ENCODE measurements at places on chromosomes 16 and 17. TPM values are rescaled to one million over a fixed set of nuclear protein-coding genes. Genes with fewer than 3 reads are reported as not detected.
A peak's percentile ranks its signal among the peaks of the same experiment; 100 is the strongest.

- no peak for DNase-seq
Measured at GRCh38 chr17:61782683-61783082, 80.6 kb downstream of the BRIP1 start.

GRCh38 chr17:28741358-28742349, 2.2 kb upstream of the TRAF4 start:
- no peak for DNase-seq

CDH1 gene
- not detected for total RNA-seq

PLA2G10 gene
- not detected for total RNA-seq

DNA sequence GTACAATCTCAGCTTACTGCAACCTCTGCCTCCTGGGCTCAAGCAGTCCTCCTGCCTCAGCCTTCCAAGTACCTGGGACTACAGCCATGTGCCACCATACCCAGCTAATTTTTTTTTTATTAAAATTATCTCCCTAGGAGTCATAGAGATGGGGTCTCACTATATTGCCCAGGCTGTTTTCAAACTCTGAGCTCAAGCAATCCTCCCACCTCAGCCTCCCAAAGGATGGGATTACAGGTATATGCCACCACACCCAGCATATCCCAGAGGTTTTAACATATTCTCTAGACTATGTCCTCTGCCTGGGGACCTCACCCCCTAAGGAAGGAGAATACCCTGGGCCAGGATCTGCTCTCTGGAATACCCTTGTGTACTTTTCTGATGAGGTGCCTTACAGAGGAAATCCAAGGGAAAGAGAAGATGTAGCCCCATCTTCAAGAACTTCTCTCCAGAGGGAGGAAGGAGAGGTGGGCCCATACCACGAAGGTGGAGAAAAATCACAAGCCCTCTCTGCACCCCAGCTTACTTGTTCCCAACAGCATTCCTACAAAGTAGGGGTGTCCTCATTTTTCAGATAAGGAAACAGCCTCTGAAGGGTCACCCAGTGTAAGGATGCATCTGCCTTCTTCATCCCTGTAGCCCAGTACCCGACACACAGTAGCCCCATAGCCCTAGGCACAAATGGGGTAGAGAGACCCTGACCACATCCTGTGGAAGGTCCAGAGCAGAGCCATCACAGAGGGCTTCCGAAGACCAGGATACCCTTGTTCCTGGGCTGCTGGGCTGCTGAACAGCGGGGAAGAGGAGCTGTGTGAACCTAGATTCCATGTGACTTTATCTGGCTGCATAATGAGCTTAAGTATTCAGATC, 151.6 kb downstream of the SOCS1 start:
- DNase-seq: no peak

DNA sequence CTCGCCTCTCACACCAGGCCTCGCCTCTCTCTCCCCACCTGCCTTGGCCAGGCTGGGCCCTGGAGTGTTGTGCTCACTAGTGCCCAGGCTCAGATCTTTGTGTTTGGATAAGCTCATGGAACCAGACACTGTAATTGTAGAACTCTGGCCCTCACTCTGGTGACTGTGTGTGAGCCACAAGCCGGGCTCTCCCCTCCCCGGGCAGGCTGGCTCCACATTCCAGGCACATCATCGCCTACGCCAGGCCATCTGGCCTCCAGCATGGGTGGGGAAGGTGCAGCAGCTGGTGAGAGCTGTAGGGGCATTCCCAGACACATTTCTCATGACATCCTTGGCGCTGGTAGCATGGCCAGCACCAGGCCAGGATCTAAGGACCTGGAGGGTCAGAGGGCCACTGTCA, 202.3 kb downstream of the RAB11FIP4 start:
- DNase-seq: peak; percentile 95

GRCh38 chr17:74738051-74738996, 1.3 kb downstream of the RAB37 start:
- peak; percentile 65 for DNase-seq

DNA sequence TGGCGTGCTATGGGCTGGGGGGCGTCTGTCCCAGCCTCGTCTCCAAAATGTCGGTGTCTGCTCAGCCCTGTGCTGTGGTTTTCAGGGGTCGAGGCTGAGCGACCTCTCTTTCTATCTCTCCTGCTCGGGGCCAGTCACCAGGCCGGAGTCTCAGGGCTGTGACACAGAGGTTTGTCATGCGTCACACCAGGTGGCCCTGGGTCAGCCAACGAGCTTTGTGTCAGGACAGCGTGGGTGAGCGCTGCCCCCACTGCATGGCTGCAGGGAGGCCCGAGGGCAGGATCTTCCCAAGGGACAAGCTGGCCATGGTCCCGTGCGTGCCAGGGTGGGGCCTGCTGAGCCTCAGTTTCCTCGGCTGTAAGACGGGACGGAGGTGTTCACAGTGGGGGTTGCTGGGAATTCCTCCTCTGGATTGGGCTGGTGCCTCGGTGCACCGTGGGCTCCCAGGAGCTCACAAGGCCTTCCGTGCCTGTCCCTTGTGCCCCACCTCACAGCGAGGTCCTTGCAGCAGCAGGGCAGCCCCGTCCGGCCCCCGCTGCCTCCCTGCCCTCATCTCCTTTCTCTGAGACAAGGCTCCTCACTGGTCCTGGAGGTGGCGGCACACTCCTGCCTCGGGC, 50.5 kb downstream of the CBFA2T3 start:
- peak; percentile 19 for DNase-seq

DNA sequence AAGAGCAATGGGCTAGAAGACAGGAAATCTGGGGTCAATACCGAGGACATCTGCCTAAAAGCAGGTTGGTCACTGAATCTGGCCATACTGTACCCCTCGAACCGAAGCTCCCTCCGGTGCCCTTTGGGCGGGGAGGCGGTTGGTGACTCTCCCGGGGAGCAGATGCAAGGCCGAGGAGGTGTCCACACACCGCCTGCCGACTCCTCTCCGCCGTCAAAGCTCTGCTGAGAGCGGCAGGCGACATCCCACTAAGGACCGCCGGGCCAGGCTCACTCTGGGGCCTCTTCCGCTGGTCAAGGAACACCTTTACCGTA, 458 bp downstream of the ZNF200 start:
- no peak for DNase-seq

DNA sequence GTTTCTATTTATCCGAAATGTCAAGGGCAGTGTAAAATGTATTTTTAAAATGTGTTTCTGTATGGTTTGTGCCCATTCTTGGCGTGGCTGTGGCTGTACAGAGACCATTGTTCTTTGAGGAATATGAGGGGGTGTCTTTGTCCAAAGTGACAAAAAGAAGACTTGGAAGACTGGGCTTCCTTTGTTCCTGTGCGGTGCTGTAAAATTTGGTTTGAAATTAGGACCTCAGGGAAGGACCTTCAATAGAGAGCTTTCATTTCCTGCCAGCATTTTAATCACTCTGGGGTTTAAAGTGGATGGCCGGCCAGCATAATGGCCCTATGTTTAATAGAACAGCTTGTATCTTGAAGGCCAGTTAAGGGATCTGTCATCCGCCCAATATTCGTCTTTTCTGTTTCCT, 190.1 kb upstream of the TBX2 start:
- DNase-seq: no peak

DNA sequence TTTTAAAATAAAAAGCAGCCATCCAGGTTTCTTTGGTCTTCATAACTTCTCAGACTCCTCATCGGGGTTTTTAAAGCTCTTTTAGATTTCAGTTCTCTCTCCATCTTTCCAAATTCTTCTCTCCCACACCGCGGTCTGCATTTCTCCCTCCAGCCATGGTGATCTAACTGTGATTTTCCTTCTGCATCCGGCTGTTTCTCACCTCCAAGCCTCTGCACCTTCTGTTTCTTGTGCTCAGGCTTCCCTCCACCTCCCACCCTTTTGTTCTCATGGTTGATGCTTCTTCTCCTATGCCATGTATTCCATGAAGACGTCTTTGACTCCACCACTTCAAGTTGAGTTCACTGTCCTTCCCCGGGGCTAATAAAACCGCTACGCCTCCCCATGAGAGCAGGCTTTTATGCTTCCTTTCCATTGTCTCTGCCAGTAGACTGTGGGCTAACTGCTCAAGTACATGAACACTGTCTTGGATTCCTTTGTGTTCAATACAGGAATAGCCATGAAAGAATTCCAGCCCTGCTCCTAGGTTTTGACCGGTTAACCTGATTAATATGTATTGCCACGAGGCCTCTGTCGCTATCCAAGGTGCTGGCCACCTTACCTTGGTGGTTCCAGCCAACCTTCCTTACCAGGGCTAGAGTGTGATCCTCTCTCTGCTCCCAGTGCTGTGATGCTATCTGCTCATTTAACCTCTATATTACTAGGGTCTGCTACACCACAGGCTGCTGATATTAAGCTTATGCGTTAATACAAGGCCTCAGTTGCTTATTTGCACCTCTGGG, 625.1 kb downstream of the HS3ST4 start:
- no peak for DNase-seq

DNA sequence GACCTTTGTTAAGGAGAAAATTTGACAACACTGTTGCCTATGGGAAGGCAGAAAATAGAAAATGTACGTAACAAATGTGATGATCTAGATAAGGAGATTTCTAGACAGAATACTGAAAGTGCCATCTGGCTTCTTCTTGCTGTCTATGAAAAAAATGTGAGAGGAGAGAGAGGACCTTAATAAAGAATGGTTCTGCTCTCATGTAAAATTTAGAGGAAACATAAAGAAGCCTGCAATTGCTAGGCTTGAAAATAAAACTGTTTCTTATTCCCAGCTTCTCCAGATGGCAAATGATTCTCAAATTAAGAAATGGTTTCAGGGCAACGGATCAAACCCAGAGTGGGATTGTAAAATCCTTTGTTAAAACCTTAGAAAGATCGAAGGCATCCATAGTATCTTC, 128.5 kb downstream of the CDK5R1 start:
- no peak for DNase-seq

- DNase-seq: peak; percentile 32
Measured at GRCh38 chr17:16407911-16408588, 7.3 kb upstream of the TRPV2 start.

DNA sequence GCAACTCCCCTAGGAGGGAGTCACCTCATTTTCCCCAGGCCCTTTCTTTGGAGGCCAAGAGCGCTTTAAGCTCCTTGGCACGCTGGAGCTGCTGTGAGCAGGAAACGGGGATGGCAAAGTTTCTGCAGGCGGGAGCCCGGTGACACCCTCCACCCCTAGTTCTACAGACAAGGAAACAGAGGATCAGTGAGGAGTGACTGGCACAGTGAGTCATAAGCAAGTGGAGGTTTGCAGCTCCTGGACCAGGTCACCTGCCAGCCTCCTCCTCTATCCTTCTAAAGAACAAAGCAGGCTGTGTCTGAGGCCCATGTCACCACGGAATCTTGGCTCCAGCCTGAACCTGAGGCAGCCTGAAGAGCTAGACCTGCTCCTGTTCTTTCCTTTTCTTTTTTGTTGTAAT, 141.9 kb downstream of the TMEM132E start:
- no peak for DNase-seq

RDM1 gene
- 0.77 TPM for total RNA-seq

DNA sequence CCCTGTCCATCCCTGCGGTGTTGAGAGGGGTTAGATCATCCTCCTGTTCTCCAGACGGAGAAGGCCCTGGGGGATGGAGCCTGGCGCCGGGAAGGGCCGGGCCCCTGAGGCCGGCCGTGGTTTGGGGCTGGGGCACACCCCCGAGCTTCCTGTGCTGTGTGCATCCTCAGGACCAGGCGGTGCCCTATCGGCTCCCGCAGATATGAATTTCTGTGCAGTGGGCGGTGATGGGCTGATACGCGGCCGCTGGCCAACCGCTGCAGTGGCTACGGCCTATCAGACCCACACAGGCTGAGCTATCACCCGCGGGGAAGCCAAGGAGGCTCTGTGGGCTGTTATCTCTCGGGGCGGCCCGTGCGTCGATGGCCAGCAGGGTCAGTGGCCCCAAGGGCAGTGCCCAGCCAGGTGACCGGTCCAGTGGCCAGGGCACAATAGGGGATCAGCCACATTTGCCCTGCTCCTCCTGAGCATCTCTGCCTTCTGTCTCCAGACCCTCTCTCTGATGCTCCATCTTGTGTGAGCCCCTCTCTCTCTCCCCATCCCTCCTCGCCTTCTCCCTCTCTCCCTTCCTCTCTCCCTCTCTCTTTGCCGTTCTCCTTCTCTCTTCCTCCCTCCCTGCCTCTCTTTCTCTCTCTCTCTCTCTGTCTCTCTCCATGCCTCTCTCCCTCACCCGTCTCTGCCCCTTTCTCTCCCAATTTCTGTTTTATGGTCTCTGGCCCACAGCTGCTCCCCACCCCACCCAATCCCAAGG, 38.7 kb downstream of the ZFPM1 start:
- no peak for DNase-seq

DNA sequence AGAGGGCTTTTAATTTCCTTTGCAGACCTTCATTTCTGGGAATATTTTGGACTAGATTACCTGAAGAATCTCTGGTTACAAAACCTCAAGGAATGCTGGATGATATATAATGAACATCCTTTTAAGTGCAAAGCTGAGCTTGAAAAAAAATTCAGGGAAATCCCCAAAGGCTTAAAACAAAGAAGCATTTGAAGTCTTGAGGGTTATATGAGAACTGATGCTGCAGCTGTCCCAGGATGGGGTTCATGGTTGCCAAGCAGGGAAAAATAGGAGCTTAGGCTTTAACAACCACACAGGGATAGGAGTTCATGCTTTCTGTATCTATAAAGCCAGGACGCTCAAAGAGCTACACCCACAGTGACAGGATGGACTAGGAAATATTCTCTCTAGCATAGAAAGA, 150.4 kb upstream of the IRX5 start:
- DNase-seq: peak; percentile 18
